CD4-positive, alpha-beta memory T cell (primary cell): ENCODE measurements at places on chromosomes 5 and 9.
A peak's percentile ranks its signal among the peaks of the same experiment; 100 is the strongest.

- no peak for DNase-seq
These were observed 214.1 kb upstream of the MEF2C start for GRCh38 chr5:89097103-89097502.

GRCh38 chr9:106890608-106891007 lies 27.6 kb downstream of the ZNF462 start:
- DNase-seq, result no peak

GRCh38 chr5:133933169-133933509 lies 35.3 kb downstream of the C5orf15 start:
- DNase-seq, result no peak

DNA sequence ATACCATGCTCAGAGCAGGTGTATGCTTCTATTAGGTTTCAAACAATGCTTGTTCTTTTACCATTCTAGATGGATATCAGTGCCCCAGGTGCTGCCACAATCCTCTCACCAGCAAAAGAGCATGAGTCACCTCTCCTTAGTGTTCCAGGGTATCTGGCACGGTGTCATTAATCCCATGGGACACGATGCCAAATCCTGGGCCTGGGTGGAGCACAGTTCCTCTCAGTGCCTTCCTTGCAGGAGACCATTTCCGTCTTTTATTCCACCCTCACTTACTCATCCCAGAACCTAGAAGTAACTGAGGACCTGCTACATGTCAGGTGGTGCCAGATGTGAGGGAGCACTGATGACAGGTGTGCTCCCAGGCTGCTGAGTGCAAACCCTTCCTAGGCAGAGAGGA lies 1.3 kb upstream of the OR13J1 start:
- no peak for DNase-seq

DNA sequence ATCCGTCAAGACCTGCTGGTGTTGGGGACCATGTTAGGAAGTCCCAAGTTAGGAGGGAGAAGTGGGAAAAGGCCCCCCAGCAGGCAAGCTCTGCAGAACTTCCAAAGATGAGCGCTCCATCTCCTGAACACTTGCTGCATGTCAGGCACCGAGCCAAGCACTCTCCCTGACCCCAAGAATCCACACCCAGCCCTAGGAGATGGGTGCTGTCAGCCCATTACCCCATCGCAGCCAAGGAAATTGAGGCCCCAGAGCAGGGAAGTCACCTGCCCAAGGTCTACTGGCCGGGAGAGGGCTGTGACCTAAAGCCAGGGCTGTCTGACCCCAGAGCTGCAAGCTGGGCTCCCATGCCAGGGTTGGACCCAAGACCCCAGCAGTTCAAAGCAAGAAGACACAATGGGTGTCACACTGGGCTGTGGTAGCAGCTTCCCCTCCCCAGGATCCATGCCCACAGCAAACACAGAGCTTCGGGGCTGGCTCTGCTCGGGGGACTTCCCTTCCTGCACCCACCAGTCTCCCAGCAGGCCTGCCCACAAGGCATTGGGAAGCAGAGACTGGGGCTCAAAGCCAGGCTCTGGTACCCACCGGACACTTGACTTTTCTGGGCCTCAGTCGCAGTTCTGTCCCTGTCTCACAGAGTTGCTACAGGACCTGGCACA lies 13.5 kb downstream of the EEIG1 start:
- DNase-seq, result no peak

GRCh38 chr5:6556089-6556801 lies 76.6 kb downstream of the NSUN2 start:
- no peak for DNase-seq

- DNase-seq, result no peak
These were observed 42.0 kb downstream of the NR3C1 start for GRCh38 chr5:143361438-143361837.

- DNase-seq, result no peak
These were observed 28.8 kb downstream of the FAM163B start for GRCh38 chr9:133580419-133580738.

- DNase-seq, result no peak
These were observed 13.0 kb upstream of the FGD3 start for GRCh38 chr9:92934321-92934720.

DNA sequence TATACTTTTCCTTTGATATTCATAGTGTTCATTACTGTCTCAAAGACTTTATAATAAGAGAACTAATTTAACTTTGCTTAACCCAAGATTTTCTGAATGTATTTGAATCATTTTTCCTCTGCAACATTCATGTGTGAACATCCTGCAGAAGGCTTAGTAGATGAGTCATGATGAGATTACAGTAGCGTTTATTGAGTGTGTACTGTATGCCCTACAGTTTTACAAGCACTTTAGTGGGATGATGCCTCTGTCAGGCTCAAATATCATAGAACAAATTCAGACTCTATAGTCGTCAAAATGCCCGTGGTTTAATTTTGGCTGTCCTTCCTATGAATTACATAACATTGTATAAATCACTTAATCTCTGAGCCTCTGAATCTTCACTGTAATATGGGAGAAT lies 41.2 kb downstream of the FYB1 start:
- no peak for DNase-seq

GRCh38 chr5:9947944-9948343 lies 301.7 kb downstream of the ATPSCKMT start:
- DNase-seq, result no peak

- DNase-seq, result no peak
These were observed 120.6 kb downstream of the SEMA6A start for GRCh38 chr5:116453988-116454411.

DNA sequence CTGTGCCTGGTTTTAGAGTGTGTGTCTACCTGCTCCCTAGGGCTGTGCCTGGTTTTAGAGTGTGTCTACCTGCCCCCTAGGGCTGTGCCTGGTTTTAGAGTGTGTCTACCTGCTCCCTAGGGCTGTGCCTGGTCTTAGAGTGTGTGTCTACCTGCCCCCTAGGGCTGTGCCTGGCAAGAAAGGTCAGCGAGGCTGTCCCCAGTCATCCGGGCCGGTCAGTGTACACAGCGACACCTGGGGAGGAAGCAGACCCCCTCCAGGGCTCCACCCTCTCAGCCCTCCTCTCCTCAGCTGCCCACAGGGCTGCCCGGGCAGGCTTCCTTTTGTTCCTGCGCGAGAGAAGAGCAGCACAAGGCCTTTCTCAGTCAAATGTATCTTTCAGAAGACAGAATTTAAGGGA lies 4.1 kb downstream of the NRARP start:
- DNase-seq, result no peak

- peak; percentile 75 for DNase-seq
These were observed 232.1 kb downstream of the MAN2A1 start for GRCh38 chr5:109921735-109922380.

DNA sequence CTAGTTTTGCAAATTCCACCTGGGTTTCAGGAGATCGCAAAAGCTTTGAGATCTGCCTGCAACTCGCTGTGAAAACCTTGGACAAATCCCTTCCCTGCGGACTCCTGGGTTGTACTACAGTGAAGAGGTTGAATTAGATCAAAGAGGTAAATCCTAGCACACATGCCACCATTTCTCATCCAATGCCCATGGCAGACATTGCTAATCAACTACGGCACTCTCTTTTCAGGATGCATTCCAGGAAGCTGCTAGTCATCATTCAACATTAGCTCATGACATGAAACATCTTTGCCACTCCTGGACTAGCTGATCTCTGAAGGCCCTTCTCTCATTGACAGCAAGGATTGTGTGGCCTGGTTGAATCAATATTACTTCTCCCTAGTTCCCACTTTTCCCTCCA lies 46.1 kb downstream of the PCDH1 start:
- DNase-seq, result no peak

- DNase-seq, result no peak
These were observed 52.5 kb downstream of the NR3C1 start for GRCh38 chr5:143350751-143351602.

- no peak for DNase-seq
These were observed 7.0 kb upstream of the SYNPO start for GRCh38 chr5:150633429-150633828.

DNA sequence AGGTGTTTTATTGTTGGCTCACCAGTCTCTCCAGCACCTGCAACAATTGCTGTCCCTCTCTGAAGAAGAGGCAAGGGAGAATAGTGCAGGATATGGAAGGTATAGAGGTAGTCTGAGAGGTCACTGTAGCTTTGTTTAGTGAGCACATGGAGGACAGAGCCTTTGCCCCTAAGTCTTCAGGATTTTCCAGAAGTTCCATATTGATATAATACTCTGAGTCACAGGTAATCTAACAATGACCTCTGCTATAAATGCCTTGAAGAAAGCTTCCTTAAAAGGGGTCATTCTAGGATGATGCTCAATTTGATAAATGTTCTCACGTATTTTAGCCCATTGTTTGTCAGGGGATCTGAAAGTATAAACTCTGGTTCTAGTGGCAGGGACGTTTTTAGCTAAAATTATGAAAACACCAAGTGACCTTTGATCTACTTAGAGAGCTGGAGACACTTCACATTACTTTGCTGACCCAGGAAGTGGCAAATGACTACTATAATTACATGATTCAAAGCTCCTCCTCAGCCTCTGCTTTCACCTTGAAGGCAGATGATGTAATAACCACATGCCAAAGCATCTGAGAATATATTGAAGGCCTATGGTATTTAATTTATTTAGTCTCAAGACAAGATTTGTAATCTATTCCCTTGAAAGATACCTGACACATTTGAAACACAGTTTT lies 366.9 kb upstream of the NUDT12 start:
- no peak for DNase-seq

GRCh38 chr5:6480133-6481051 lies 31.7 kb downstream of the UBE2QL1 start:
- DNase-seq, result no peak

GRCh38 chr9:14888875-14889274 lies 21.4 kb downstream of the FREM1 start:
- DNase-seq, result no peak

DNA sequence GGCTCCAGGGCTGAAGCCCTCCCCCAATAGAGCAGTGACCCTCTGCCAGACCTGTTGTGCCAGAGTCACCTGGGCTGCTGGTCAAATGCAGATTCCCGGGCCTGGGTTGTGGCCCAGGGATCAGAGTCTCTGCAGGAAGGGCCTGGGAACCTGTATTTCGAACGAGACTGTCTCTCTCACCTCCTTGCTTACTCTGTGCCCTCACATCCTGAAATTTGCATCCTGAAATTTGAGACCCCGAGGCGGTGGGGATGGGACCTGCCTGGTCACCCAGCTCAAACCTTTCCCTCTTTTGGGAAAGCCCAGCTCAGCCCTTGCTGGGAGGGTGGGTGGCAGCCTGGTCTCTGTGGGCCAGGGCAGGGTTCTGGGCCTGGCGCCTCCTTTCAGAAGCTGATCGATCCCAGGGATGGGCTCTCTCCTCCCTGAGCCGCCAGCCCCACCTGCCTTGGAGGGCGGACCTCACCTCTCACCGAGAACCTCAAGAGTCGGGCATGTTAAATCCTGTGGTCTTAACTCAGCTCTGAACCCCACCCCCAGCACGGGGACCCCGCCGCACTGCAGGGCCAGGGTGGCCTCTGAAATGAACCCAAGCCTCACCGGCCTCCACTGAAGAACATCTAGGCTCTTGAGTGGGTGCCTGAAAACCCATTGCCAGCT lies 44.0 kb upstream of the IER5L start:
- DNase-seq, result no peak

GRCh38 chr5:13186177-13186576 lies 758.3 kb downstream of the DNAH5 start:
- DNase-seq, result no peak

DNA sequence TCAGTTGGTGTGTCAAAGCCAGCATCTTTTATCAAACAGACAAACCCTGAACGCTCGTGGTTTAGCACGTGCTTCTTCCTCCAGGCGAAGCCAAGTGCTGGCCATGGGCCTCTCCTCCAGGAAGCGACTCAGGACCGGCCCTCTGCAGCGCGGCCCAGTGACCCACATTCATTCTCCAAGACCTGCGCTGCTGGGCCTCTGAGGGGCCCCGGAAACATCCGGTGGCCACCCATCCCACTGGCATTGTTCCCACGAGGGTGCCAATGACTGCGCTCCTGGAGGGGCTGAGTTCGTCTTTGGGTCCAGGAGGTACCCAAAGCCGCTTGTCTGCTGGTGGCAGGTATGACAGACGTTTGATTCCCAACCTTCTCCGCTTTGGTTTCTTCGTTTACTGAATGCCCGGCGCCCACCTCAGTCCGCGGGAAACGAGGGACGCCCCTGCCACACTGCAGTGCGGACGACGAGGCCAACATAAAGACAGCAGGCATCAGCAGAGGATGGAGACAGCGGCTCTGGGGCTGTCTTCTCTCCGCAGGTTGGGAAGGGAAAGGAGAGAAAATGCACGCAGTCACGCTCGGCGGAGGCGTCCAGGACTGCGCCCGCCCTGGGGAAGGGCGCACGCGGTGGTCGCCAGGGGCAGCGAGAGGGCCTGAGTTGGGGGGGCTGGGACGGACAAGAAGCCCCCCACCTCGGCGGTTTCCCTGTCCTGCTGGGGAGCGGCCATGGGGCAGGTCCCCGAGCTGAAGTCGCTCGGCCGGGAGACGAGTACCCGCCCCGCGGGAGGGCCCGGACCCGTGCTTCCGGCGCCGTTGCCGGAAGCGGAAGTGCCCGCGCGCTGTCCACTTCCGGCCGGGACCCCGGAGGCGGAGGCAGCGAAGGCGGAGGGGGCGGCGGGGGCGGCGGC lies at the start of gene EXOC3:
Gene EXOC3 (plus strand): TSS at position 842 of the 904 bp plus-strand sequence. CDS start 3,030 bp downstream, outside the sequence.
- peak; percentile 69 for DNase-seq

- DNase-seq, result no peak
These were observed 218.5 kb downstream of the ENC1 start for GRCh38 chr5:74422030-74422429.

GRCh38 chr5:102231693-102232619 lies 64.1 kb downstream of the SLCO4C1 start:
- DNase-seq, result peak; percentile 2
